Muscle of leg (tissue), 16 donors: ENCODE measurements at places on chromosomes 4 and X.

- no peak for DNase-seq
Observed at GRCh38 chr4:152041295-152041694, 280.5 kb upstream of the GATB start.

GRCh38 chr4:145791988-145792387 lies 112.0 kb downstream of the C4orf51 start:
- DNase-seq = no peak

- DNase-seq = no peak
Observed at GRCh38 chrX:153057281-153057680, 1.0 kb downstream of the PNMA3 start.

- DNase-seq = peak; percentile 1
Observed at GRCh38 chr4:80566203-80566872, 230.8 kb downstream of the CFAP299 start.

GRCh38 chr4:188551156-188551555 lies 411.9 kb downstream of the TRIML1 start:
- peak; percentile 29 for DNase-seq

DNA sequence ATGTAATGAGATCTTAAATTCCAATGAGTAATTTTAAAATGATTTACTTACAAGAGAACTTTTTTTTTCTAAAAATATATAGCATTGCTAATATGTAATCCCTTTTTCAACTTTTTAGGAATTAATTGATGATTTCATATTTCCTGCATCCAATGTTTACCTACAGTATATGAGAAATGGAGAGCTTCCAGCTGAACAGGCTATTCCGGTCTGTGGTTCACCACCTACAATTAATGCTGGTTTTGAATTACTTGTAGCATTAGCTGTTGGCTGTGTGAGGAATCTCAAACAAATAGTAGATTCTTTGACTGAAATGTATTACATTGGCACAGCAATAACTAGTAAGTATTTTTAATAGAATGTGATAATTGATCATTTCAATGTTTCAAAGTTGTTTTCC lies 113.2 kb downstream of the USP9X start:
- DNase-seq = no peak

- no peak for DNase-seq
Observed at GRCh38 chr4:114758066-114758465, 159.5 kb downstream of the UGT8 start.

DNA sequence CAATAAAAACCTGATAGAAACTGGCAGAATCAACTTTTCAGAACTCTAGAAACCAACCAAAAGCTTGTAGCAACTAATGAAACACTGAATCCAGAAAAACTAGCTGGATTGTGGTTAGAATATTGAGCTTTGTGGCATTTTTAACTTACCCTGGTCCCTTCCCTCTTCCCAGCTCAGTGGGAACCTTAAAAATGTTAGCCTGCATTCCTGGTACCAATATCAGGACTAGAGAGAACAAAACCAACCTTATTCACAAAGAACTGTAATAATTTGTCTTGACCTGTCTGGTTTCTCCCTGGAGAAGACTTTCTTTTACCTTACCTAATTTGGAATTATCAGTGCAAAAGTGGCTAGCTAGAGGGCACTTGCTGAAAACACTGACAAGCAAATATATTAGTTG lies 21.2 kb downstream of the SH3D19 start:
- no peak for DNase-seq

GRCh38 chr4:78545275-78546246 lies 6.0 kb upstream of the ANXA3 start:
- DNase-seq = no peak

GRCh38 chr4:40980318-40980883 lies 230.6 kb downstream of the NSUN7 start:
- no peak for DNase-seq

DNA sequence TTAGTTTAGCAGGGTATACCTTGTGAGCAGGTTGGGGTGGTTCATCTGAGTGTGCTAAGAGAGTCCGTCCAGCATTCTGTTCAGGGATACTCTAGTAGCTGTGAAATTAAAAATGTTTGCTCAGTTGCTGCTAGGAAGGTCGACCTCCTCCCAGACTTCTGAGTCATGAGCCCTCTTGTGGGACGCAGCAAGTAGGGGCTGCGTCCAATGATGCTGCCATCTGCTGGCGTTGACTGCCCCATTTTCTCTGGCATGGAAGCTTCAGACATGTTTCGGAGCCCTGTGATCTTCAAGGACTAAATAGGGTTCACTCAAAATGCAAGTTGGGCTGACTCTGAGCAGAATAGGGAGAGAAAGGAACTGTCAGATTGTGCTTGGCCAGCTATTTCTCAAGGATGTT lies 201.0 kb upstream of the ARSJ start:
- peak; percentile 43 for DNase-seq

- peak; percentile 83 for DNase-seq
Observed at GRCh38 chr4:6720202-6720699, 4.3 kb downstream of the BLOC1S4 start.

GRCh38 chrX:13078739-13079444 lies 34.5 kb upstream of the FAM9C start:
- DNase-seq = peak; percentile 84
